ENCODE measurements at places on chromosomes 2 and 18.

- DNase-seq, result no peak
These were observed 11.7 kb upstream of the EDAR start for GRCh38 chr2:109000738-109001137.

DNA sequence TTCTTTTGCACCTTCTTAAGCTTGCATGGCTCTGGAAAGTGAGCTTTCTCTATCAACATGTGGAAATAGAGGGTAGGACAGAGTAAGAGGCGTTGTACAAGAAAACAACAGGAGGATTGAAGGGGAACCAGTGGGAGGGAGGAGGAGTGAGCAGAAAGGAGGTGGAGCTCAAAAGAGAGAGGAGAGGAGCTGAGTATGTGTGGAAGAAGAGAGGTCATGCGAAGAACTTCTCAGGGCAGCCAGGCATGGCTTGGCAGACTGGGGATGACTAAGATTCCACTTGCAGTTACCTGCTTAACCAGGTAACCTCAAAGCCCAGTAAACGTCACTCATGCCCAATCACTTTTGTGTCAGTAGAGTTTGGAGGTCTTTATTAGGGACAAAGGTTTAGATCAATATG is 105.1 kb downstream of the BCL2L11 start:
- no peak for DNase-seq

GRCh38 chr2:34729845-34730244 is 1130.7 kb upstream of the FAM98A start:
- DNase-seq, result no peak

GRCh38 chr2:22274661-22275060 is 1110.3 kb upstream of the KLHL29 start:
- DNase-seq, result no peak

DNA sequence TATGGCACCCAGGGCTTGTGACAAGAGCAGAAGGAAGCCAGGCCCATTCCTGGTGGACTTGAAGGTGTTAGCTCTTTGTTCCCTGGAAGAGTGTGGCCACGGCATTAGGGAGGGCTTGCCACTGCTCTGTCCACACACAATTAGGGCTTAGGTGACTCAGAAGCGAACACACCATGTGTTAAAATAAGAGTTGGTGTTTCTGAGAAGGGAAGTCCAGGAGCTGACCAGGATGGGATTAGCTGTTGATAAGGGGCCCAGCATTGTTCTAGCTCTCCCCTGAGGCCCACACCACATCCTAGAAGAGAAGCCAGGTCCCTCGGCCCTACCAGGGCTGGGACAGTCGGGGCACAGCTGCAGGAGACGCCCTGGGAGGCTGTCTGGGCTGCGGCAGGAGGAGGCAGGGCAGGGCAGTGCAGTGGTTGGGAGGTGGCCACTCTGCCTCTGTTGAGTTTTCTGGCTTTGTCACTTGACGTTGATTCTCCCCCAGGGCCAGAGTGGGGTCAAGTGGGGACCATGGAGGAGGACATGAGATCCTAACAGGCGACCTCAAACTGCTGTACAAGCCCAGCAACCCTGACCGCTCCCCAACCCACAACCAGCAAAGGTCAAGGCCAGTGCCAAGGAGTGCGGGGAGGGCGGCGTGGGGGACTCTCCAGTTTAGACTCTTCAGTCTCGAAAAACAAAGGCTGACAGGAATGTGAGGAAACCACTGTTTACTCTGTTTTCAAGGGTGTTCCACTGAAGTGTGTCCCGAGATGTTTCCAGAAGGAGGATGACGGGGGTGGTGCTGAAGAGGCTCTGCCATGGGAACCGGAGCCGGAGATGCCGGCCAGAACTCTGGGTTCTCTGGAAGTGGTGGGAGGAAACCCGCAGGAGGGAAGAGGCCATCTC is 16.8 kb downstream of the GNLY start:
- DNase-seq, result peak; percentile 90

DNA sequence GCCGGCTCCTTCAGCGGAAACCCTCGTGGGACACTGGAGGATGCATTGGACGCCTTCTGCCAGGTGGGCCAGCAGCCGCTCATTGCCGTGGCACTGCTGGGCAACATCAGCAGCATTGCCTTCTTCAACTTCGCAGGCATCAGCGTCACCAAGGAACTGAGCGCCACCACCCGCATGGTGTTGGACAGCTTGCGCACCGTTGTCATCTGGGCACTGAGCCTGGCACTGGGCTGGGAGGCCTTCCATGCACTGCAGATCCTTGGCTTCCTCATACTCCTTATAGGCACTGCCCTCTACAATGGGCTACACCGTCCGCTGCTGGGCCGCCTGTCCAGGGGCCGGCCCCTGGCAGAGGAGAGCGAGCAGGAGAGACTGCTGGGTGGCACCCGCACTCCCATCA is 7.8 kb upstream of the CENPA start:
- DNase-seq, result no peak

DNA sequence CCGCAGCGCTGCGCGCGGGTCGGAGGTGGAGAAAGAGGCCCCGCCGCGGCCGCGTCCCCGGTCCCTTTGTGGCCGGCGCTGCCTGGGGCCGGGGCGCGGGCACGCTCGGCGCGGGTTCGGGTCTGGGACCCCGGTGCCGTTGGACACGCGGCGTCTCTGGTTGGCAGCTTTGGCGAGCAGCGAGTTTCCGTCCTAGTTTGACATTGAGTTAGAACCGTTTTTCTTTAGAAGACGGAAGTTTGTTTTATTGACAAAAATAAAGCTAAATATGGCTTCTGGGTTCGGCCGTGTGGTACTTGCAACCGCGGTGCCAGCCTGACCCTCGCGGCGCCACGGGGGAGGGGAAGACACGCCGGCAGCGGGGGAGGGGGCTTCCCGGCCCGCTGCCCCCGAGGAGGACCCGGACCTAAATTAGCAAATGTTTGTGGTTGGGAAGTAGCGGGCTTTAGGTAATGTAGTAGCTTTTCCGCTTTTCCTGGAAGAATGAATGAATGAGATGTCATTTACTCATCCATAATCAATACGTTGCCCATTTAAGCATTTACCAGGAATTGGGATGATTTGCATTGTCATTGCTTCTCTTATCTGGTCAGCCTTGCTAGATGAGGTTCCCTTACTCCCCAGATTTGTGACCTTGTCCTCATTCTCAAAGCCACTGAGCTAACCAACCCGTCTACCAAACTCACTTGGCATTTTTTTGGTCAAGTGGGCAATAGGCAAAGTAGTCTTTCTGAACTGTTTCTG is 530 bp downstream of the GALNT1 start:
- no peak for DNase-seq

GRCh38 chr2:54704238-54704637 is 19.2 kb upstream of the EML6 start:
- DNase-seq, result no peak

GRCh38 chr2:69830045-69830905 is 815 bp downstream of the GMCL1 start:
- peak; percentile 82 for DNase-seq

GRCh38 chr2:24022975-24023575 is 13.2 kb downstream of the MFSD2B start:
- no peak for DNase-seq

GRCh38 chr2:197615016-197615652 is 60.3 kb downstream of the RFTN2 start:
- no peak for DNase-seq

DNA sequence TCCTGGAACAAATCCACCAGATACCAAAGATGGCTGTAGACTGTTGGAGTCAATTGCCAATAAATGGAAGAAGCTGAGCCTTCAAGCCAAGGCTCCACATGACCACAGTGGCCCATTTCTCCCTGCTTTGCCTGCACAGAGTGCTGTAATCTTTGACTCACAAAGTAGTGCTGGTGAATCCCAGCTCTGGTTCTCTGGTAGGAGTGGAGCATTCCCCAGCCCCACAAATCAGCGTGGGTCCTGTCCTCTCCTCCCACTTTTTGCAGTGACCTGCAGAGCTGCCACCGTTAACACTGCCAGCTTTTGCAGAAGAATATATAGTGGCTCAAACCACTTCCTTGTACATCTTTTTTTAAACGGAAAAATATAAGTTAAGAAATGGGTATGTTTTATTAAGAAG is 93.9 kb downstream of the MGAT5 start:
- no peak for DNase-seq

DNA sequence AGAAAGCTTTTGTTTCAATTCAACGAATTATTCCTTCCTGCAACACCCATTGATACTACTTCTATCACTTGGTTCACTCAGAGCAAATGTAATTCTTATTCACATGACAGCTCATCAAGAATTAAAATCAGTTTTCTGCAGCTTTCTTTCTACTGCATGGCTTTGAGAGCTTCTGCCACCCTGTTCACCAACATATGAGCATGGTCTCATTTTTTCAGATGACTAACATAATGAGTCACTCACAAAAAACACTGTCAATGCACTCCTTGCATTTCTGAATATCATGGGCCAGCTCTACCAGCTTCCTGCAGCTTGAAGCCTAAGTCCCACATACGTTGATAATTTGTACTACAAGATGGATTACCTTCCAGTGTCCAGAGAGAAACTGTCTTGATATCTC is 342.9 kb downstream of the LRATD1 start:
- no peak for DNase-seq

DNA sequence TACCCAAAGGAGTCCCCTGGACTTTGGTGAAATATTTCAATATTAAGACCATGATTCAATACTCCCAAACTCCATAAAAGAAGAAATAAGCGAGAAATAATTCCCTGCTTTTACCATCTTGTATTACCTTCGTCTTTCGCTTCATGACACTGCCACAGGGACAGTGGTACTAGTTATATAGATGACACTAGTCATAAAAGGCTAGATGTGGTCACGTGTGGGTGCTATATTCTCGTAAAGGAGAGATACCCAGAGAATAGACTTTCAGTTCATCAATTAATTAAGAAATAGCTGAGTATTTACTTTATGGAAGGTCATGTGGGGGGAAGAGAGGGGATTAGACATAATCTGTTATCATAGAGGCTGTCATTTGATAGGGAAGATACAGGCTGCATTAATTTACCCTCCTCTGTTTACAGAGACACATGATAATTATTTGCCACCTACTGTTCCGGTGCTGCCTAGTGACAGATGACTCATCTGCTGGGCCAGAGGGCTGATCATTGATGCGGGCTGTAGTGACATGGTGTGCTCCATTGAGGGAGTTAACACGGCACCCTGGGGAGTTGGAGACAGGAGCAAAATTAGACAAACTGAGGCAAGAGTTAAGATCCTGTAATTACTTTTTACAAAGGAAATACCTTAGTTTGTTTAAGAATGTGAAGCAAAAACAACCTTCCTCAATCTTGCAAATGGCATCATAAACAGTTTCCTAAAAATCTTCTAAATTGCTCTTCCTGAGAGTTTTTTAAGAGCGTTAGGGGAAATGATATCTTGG is 78.2 kb upstream of the ITGB6 start:
- no peak for DNase-seq

DNA sequence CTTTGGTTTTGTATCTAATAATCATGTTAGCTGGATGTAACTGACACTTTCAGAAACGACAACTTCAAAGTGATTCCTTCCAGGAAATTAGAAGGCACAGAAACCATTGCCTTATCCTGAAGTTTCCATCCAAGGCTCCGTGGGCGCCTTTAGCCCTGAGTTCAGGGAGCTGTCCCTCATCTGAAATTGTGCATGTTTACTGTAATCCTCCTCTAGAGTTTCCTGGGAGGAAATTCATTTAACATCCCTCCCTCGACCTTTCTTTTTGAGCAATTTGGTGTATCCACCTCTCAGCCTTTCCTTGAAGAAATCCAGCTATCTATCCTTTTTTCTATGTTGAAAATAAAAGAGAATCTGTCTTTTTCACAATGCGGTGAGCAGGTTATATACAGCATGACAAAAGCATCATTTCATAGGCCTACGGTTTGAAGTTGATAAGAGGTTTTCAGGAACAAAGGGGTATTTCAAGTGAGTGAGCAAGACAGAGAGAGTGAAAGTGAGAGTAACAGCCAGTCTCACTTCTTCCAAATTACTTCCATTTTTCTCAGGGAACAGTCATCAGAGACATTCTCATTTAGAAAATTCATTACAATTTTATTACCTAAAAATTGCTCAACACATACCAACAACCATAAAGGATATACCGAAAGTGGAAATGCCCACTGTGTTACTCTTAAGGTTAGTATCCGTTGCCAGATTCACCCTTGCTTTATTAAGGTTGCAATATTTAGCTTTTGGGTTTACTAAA is 167.3 kb downstream of the MREG start:
- no peak for DNase-seq

DNA sequence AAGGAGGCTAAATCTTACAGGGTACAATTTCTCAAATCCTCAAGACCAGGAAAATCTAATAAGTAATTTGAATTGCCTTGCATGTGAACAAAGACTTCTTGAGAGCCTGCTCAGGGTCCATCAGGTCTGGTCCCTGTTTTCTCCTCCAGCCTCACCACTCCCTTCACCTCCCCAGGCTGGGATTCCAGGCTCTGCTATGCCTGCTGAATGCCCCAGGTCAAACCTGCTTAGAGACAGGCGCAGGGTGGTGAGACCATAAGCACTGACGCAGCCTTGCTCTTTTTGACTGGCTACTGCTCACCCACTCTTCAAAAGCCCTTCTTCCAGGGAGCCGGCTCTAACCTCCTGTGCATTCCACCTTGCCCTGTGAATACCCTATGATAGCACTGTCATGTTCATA is 356.4 kb upstream of the ACVR2A start:
- no peak for DNase-seq

DNA sequence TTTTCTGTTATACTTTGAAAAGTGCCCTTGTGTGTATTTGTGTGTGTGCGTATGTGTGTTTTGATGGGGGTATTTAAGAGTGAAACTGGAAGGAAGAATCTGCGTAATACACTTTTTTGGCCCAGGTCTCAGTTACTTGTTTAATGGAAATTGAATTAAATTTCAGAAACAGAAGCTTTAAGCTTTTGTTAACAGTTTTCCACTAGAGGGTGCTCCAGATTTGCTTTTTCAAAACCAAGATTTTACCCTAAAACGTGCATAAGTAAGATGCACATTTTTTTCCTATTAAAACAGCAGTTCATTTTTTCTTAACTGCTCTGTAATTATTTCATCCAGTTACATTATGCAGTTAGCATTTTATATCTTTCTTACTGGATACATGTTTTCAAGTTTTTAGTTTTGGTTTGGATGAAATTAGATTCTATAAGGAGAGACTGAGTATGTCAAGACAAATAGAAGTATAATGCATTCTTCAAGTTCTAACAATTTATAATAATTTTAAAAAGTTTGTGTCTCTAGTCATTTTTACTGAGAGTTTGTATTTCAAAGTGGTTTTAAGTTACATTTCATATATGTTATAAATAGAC is 97.2 kb downstream of the PIK3C3 start:
- no peak for DNase-seq

GRCh38 chr18:38033282-38033681 is 467.7 kb upstream of the CELF4 start:
- DNase-seq, result no peak

DNA sequence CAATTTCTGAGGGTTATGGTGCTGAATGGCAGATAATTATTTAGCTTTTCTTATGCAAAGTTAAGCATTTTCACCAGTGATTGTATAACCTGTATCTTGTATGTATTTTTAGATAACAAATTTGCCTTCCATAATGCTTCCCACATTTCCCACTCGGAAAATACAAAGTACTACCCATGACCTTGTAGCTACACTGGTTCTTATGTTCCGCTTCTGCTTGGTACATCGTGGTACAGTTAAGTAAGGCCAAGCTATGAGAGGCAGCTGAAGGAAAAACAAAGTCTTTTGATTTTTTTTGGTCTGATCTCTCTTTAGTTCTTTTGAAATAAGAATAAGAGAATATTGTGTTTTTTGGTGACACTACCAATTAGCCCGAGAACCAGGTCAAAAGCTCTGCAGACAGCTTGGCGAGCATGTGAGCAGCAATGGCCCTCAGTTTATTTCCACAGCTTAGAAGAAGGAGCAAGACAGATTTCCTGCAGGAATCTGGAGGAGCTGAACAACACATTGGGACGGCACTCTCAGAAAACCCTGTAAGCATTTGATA is 26.8 kb downstream of the SH3YL1 start:
- no peak for DNase-seq

GRCh38 chr2:179521944-179522343 is 257.3 kb upstream of the SESTD1 start:
- DNase-seq, result no peak

Data from suprapubic skin (tissue), 4 donors.